Stomach (tissue), 19 donors: ENCODE measurements at places on chromosomes 11 and 22.

- peak overlapping the region; percentile 56 for H3K4me3 ChIP-seq
- no peaks in the 10 kb centered on the region for H3K27me3 ChIP-seq
- peaks cover 55% of the 10 kb centered on the region for H3K4me1 ChIP-seq
- H3K36me3 ChIP-seq: peaks cover 19% of the 10 kb centered on the region
- peak overlapping the region; percentile 100 for H3K27ac ChIP-seq
Observed at GRCh38 chr11:504994-505344, 2.1 kb downstream of the RNH1 start.

- peaks cover 16% of the 10 kb centered on the region for H3K36me3 ChIP-seq
- H3K4me1 ChIP-seq: peaks cover 6% of the 10 kb centered on the region
- DNase-seq: no peak
- no peak overlapping the region for H3K4me3 ChIP-seq
- no peak overlapping the region for H3K27ac ChIP-seq
Observed at GRCh38 chr22:47158457-47158856, 396.0 kb downstream of the TBC1D22A start.

DNA sequence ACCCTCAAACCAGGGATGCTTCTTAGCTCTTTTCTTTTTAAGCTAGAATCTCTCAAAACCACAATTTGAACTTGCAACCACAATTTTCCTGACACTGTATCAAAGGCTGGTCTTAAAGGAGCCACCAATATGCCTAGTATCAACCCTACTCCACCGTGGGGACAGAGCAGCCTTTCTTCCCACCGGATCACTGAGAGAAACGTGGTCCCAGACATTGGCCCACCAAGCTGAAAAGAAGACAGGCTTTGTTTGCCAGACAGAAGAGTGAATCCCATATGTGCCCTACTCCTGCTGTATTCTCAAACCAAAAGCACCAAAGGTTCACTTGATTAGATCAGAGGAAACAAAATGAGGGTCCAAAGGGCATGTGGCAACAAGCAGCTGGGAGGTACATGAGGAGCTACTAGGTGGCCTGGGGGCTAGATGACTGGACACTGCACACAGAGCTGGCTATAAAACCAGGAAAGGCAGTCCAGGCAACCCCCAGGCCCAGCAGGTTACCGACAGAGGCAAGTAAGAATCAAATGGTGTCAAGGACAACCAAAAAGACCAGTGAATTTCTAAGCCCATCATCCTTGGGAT, 3.6 kb upstream of the VWCE start:
- peaks cover 55% of the 10 kb centered on the region for H3K36me3 ChIP-seq
- peaks cover 24% of the 10 kb centered on the region for H3K4me1 ChIP-seq
- no peak for DNase-seq
- peak overlapping the region; percentile 11 for H3K27ac ChIP-seq
- H3K4me3 ChIP-seq: no peak overlapping the region

DNA sequence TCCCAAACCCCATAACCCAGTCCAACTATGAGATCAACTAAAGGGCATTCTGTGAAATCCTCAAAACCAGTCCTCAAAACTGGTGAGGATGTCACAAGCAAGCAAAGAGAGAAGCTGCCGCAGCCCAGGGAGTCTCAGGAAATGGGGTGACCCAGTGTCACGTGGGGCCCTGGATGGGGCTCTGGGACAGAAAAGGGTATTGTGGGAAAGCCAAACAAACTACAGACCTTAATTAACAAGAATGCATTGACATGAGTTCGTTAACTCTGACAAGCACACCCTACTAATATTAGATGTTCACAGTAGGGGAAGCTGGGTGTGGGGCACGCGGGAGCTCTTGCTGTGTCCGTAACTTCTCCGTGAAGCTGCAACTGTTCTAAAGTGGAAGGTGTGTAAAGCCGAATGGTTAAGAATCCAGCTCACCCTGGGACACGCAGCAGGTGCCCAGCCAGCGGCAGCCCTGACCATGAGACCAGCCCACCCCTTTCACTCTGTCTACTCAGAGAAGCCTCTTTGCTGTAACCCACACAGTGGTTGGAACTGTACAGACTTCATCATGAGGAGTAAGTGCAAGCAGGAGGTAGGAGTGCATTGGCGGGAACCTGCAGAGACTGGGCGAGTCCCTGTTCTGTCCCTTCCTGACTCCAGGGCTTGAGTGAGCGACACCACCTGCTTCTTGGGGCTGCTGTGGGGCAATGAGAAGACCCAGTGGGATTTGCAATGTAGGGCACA, 17.9 kb downstream of the LINC01488 start:
- peaks cover 19% of the 10 kb centered on the region for H3K4me1 ChIP-seq
- H3K4me3 ChIP-seq: no peak overlapping the region
- peak; percentile 36 for DNase-seq
- H3K27ac ChIP-seq: no peak overlapping the region
- no peaks in the 10 kb centered on the region for H3K27me3 ChIP-seq

DNA sequence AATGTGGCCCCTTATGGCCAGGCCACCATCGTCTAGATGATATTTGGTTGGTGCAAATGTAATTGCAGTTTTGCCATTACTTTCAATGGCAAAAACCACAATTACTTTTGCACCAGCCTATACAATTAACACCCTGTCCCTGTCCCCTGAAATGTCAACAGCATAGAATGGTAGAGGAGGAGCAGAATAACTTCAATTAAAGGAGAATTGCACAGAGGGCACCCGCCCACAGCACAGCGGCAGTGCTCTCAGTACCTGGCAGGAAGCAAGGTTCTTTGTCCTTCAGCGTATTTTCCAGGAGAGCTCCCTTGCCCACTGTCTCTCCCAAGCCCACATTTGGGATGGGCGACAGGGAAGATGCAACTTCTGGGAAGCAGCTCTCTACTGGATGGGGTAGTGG, 115.3 kb downstream of the TRIM29 start:
- no peaks in the 10 kb centered on the region for H3K4me1 ChIP-seq
- no peak overlapping the region for H3K27ac ChIP-seq
- no peaks in the 10 kb centered on the region for H3K27me3 ChIP-seq
- no peak for DNase-seq

DNA sequence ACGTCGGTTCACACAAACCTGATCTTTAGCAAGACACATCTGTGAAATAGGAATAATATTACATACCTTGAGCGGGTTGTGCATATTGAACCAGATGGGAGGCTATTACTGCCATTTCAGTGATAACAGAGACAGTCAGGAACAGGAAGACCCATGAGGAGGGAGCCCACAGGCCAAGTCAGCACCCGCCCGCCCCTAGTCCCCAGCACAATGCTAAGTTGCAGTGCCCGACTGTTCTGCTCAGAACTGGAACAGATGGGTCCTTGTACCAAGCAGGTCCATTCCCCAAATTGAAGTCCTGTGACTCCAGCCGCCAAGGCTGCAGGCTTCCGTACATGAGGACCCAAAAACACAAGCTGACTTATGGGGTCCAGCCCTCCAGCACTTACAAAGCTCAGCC, 9.3 kb downstream of the CXCR5 start:
- DNase-seq: no peak
- H3K4me3 ChIP-seq: no peak overlapping the region
- H3K36me3 ChIP-seq: peaks cover 17% of the 10 kb centered on the region
- no peak overlapping the region for H3K27ac ChIP-seq

DNA sequence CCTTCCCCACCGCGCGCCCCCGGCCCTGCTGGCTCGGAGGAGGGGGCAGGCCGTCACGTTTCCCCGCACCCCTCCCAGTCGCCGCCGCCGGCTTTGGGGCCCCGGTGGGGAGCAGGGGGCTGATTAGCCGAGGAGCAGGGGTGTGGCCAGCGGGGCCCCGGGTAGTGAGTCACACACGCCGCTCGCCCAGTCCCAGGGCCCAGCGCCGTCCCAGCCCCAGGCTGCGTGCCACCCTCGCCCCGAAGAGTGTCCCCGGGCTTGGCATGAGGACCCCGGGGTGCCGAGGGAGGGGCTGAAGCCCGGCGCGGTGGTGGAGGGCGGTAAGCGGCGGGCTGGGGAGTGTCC, 34.4 kb downstream of the PRDM11 start:
- H3K27ac ChIP-seq: peak overlapping the region; percentile 92
- peak; percentile 71 for DNase-seq
- peaks cover 24% of the 10 kb centered on the region for H3K4me1 ChIP-seq
- peaks cover 3% of the 10 kb centered on the region for H3K27me3 ChIP-seq

DNA sequence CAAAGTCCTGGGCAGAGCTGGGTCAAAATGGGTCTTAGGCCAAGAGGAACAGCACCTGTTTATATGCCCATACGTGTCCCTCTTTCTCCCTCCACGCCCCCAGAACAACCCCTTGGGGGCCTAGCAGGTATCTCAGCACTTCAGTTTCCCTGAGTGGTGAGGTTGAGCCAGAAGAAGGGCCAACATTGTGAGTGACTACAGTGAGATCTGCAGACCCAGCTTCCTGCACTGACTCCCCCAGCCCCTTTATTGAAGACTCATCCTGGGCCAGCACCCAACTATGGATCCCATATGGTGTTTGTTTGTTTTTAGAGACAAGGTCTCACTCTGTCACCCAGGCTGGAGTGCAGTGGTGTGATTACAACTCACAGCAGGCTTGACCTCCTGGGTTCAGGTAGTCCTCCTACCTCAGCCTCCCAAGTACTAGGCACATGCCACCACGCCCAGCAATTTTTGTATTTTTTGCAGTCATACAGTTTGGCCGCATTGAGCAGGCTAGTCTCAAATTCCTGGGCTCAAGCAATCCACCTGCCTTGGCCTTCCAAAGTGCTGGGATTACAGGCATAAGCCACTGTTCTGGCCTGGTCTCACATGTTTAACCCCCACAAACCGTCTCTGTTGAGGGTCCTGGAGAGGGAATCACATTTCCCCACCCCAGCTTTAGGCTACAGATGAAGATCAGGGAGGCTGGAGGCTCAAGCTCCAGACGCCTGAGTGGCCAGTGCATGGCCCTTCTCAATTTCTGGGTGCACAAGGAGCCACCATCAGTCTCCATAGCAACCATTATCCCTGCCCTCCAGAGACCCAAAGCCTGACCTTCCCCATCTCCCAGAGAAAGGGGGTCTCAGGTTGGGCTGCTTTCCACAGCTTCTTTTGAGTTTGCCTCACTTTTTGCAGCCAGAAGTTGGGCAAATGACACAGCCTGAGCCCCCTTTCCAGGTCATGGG, 1.7 kb upstream of the LARGE2 start:
- no peaks in the 10 kb centered on the region for H3K27me3 ChIP-seq
- H3K4me1 ChIP-seq: peaks cover 59% of the 10 kb centered on the region
- H3K27ac ChIP-seq: peak overlapping the region; percentile 87
- H3K36me3 ChIP-seq: peaks cover 1% of the 10 kb centered on the region
- no peak for DNase-seq

GRCh38 chr22:23036684-23037428, 33.5 kb upstream of the GNAZ start:
- peaks cover 22% of the 10 kb centered on the region for H3K27me3 ChIP-seq
- H3K27ac ChIP-seq: no peak overlapping the region
- H3K4me1 ChIP-seq: no peaks in the 10 kb centered on the region
